ENCODE measurements at places on chromosomes 4 and X.

DNA sequence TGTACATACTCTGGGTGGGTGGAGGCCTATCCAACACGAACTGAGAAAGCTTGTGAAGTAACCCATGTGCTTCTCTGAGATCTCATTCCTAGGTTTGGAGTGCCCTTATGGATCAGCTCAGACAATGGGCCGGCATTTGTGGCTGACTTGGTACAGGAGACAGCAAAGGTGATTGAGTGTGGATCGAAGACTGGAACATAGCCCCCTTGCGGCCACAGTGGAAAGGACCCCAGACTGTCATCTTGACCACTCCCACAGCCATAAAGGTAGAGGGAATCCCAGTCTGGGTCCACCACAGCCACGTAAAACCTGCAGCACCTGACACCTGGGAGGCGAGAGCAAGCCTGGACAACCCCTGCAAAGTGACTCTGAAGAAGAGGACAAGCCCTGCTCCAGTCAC, 598.0 kb upstream of the AADAT start:
- no peak for DNase-seq

- DNase-seq, result no peak
These were observed 83.5 kb upstream of the GRPR start for GRCh38 chrX:16039834-16040233.

GRCh38 chr4:157072002-157072401, 3.9 kb upstream of the GLRB start:
- no peak for DNase-seq

DNA sequence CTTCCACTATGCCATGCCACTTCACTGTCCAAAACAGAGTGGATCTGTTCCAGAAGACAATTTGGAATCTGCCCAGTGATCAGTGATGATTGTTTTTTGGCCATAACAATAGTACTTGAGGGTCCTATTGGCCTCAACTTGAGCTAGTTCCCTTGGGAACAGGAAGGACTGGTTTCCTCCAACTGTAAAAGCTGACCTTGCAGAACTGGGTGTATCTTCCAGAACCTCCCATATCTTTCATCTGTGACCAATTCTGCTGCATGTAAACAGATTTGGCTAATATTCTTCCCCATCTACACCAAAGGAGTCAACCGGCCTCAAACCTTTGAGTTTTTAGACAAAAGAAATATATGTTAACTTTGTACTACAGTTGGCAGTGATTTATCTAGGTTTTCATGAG, 165.1 kb upstream of the TRPC5 start:
- no peak for DNase-seq

- peak; percentile 63 for DNase-seq
These were observed 531 bp downstream of the CAMK2D start for GRCh38 chr4:113760795-113761619.

GRCh38 chr4:41693629-41694028, 54.9 kb downstream of the PHOX2B start:
- DNase-seq, result peak; percentile 54

DNA sequence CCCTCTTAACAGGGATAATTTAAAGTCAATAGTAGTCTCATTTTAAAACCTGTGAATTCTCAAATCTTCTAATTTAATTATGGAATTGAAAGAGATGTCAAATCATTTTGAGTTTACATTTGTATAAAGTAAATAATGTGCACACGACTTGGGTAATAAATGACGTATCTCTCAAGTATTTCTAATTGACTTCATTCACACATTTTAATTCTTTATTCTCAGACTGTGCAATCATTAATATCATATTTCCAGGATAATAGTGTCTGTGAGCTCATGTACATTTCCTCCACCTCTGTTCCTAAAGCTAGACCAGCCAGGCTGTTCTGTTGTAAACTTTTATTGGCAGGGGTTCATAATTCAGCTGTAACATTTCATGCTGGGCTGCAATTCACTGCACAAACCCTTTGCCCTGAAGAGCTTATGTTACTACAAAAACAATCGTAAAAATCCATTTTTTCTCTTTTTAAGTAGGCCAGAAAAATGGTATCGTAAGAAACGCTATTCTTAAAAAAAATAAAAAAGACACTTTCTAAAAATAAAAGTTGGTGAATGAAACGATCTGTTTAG, 1103.1 kb upstream of the TENM3 start:
- no peak for DNase-seq

DNA sequence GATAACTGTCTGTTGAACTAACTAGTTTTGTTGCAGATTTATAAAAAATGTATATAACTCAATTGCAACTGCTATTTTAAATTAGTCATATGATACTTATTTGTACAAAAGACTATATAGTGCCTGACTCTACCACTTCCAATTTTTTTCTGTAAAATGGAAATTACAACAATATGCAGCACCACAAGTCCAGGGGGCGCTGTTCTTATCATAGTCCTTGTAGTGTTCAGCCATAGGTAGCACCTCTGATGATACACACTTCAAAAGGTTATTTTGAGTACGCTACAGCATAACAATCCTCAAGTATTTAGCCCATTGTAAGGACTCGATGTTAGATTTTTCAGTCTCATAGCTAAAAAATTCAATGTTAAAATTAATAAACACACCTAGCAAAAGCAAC, 174.9 kb downstream of the CORIN start:
- no peak for DNase-seq

GRCh38 chr4:110501826-110502225, 25.9 kb downstream of the ENPEP start:
- no peak for DNase-seq

- DNase-seq, result no peak
These were observed 146.4 kb upstream of the DIAPH2 start for GRCh38 chrX:96538104-96538725.

All from kidney glomerular epithelial cell (primary cell).